Stimulated activated CD4-positive, alpha-beta T cell treated with anti-CD3 and anti-CD28 coated beads, Interleukin-1b, Interleukin-23, amount 100 ng/mL, for 24 hours (primary cell): ENCODE measurements at places on chromosomes 1 and 21.

DNA sequence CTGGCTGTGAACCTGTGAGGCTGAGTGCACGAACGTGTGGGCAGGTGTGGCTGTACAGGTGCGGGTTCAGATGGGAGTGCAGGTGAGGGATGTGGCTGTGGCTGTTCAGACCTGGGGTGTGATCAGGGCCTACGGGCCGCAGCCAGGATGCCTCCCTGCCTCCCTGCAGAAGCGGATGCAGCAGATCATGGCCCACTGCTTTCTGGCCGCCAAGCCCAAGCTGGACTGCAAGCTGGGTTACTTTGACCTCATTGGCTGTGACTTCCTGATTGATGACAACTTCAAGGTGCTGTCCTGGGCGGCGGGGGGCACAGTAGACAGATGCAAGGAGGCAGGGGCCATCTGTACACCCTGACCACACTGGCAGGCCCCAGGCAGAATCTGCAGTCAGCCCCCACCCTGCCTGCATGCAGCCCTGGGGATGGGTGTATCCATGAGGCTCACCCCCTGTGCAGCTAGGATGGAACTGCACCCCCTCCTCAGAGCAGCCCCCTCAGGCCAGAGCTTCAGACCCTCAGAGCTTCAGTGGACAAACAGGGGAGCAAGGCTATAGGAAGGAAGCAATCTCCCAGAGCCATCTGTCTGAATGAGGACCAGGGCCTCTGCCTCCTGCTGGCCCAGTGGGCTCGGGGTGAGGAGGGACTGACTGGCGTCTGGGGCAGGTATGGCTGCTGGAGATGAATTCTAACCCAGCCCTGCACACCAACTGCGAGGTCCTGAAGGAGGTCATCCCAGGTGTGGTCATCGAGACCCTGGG, 9.8 kb downstream of the TNFRSF18 start:
- no peak for DNase-seq

DNA sequence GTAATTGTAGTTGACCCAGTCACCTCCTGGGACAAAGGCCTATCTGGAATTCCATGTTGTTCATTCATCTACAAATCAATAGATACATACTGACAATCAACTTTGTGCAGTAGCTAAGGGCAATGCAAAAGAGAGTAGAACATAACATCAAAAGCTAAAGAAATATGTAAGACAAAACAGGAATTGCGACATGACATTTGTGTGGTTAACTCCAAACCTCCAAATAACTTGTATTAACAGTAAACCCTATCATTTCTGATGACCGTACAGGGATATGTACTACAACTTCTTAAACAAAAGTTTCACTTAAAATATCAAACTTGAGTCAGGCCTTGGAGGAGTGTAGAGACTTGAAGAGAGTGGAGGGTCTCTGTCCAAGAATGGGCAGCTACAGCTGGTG, 317.6 kb downstream of the SPATA17 start:
- DNase-seq, result no peak

DNA sequence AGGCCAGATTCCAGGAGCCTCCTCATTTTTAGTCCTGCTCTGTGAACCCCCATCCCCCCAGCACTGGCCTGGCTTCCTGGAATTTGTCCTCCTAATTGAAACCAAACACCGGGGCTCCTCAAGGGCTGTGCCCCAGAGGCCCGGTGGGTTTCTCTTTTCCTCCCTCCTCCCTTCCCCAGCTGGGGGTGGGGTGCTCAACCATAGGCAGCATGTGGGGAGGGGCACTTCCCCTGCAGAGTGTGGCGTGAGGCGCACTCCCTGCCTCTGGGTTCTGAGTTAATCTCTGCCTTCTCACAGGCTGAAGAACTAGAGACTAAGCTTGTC, 67.5 kb upstream of the ACOT11 start:
- DNase-seq, result no peak

- no peak for DNase-seq
Observed at GRCh38 chr1:155334962-155335361, 14.3 kb downstream of the RUSC1 start.

DNA sequence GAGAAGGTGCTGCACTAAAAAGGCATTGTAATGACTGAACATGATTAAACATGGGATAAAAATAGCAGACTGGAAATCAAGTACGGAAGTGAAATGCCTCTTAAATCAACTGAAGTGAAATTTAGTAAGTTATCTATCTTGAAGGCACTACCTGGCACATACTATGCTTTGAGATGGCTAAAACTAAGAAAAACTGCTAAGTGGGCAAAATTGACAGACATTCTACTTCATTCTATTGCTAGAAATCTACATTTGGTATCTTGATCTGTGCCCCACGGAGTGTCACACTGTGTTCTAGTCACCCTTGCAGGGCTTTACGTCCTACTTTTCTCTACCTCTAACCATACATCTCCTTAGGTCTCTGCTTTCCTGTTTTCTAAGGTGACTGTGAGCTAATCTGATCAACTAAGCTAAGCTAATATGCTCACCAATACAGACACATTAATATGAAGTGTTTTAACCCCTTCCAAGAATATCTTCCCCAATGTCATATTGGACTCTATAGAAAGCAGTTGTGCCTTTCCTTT, 4.1 kb downstream of the PDC start:
- DNase-seq, result no peak

DNA sequence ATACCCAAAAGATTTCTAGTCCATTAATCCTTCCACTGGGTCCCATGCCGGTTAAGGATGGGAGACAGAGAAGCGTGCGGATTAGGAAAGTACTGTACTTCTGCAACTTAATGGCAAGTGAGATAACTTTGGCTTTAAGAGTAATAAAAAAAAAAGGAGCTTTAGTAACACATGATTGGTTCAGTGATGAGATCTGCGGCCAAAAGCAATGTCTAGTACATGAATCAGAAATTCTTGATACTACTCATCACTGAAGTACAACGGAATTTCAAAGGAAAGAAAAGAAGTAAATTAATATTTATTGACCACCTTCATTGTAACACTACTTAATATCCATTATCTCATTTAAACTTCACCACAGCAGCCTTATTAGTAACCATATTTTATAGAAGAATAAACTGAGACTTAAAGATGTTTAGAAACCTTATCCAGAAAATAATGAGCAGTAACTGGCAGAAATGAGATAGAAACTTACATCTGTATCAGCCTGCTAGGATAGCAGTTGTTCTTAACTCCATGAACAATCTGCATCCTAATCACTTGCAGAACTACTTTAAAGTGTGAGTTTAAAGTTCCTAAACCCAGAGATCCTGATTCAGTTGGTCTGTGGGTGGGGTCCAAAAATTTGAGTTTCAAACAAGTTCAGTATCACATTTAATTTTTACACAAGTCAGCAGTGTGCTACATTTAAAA, 14.1 kb upstream of the NUF2 start:
- DNase-seq, result no peak

DNA sequence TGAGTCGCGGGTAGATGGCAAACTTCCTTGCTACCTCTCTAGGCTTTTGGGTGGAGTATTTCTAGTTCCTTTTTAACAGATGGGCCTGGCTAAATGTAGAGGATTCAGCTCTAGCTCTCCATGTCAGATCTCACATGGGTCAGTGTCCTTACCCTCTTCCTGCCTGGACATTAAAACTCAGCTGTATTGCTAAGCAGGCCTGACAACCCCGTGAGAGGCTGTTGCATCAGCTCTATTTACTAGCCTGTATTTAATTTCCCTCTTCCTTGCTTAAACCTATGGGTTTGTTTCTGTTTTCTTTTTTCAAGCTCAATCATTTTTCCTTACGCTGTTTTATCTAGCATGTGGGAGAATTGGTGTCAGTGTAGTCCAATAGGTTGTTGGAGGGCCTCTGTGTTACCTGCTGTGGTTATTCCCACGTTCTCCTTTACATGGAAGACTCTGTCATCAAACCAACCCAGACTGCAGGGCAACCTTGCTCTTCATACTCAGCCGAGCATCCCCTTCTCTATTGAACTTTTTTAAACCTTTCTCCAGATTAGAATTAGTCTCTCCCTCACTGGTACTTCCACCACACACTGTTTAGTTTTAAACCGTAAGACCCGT, 79.5 kb upstream of the BACH1 start:
- no peak for DNase-seq

DNA sequence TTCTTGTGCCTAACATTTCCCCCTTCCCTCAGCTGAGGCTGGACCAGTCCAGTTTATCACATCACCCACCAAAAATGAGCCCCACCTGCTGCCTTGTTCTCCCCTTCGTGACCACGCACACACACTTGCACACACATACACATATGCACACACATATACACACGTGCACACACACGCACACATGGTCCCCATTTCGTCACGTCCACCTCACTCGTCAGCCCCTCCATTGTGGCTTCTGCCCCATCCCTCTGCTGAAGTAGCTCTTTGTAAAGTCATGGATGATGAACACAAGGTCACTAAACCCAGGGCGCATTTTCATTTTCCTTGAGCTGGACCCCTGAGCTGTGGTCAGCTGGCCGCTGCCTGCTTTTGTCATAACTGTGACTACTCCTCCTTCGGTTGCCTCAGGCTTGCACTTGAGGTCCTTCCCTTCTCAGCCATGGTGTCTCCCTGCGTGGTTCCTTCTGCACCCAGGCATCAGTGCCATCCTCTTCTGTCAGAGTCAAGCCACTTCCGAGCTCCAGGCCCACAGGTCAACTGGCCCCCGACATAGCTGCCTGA, 93.8 kb downstream of the SYT2 start:
- DNase-seq, result no peak

DNA sequence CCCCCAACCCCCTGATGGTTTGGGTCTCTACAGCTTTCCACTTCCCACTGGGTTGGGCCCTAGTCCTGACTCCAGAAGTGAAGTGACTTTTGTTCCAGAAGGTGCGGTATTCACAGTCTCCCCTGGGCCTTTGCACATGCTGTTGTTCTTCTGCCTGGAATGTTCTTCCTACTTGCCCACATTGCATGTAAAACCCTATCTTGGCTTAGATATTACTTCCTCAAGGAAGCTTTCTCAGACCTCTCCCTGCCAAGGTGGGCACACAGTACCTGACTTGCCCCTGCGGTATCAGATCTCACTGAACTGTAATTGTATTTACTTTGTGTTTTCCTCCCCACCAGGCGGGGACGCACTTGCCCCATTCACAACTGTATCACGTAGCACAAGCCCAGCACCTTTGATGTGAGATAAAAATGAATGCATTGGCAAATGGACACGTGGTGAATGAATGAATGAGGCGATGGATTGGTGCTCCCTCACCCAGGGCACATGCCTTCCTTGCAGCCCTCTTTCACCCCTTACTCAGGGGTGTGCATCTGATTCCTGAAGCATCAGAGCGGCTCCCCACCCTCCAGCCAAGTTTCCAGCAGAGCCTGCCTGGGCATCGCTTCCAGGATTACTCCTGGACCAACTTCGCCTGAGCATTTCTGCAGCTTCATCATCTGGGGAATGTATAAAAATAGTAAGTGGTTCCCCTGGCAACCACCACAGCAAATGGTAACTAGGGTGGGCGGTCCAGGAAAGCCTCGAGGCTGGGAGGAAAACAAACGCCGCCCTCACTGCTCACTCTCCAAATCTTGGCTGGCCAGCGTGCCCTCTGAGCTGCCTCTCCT, 19.8 kb downstream of the NENF start:
- DNase-seq, result no peak

- DNase-seq, result no peak
Observed at GRCh38 chr1:145892486-145893087, 6.9 kb upstream of the ANKRD35 start.

DNA sequence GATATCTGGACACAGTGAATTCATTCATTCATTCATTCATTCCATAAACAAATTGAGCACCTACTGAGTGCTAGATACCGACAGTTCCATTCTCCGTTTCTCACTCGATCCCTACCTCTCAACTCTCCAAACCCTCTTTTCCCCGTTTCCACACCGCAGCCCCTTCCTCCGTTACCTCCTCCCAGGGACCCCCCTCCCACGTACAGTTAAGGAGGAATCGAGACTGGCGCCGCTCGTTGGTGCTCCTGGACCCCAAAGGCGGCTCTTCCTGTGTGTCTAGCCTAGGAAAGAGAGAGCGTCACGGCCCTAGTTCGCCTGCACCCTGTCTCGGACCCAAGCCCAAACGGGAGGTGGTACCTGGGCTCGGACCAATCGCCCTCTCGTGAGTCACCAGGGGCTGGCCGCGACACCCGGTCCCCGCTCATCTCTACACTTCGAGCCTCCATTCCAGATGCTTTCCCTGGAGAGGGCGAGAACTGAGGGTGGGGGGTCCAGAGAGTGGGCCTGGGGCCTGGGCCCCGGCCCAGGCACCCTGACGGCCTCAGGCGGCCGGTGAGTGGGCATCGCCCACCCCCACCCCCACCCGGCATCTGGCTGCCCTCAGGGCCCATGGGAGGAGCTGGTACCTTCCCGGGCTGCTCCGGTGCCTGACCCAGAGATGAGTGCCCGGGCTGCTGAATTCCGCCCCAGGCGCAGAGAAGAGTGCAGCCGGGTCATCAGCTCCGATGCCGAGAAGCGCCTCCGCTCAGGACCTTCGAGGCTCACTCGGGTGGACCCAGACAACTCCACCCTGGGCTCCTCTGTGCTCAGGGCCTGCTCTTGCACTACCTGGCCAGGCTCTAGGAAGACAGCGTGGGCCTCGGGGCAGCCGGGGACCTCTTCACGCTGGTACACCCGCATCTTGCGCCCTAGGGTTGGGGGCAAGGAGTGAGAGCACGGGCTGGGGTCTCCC, 4.9 kb downstream of the ARHGEF19 start:
- DNase-seq, result no peak

- DNase-seq, result no peak
Observed at GRCh38 chr1:60978421-60979357, 103.7 kb upstream of the NFIA start.

GRCh38 chr1:213019450-213019849, 3.8 kb upstream of the ANGEL2 start:
- no peak for DNase-seq

DNA sequence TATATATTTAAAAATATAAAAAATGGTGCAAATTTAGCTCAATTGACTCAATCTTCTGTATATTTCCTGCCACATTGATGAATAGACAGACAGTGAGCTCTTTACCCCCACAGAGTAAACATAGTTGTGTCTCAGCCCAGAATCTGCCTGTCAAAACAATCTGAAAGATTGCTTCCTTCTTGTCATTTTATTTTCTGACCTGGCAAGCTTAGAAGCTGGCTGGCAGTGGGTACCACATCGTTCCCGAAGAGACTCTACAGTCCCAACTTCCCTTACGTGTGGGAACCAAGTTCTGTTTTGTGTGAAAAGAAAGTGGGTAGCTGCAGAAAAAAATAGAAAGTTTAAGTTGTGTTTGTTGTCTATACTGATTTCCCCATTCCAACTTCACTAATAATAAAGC, 629.3 kb upstream of the NEGR1 start:
- DNase-seq, result no peak

GRCh38 chr1:59776960-59777852, 37.5 kb upstream of the HOOK1 start:
- no peak for DNase-seq

DNA sequence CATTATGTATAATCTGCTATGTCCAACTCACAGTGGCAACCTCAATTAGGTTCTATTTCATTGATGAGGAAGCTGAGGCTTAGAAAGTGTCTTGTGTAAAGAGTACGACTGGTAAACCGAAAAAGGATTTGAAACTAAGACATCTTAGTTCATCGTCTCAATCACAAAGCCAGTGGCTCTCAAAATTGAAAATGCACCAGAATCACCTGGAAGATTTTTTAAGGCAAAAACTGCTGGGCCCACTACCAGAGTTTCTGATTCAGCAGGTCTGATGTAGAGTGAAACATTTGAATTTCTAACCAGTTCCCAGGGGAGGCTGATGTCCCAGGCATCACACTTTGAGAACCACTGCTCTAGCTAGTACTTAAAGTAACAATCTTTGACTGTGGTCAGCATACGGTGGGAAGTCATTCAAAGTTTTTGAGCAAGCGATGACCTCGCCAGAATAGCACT, 5.2 kb upstream of the LRRC53 start:
- no peak for DNase-seq

GRCh38 chr1:99705385-99705784, 59.5 kb downstream of the PALMD start:
- no peak for DNase-seq
